ENCODE measurements at places on chromosomes 6 and 20.

GRCh38 chr6:90893400-90893799 lies 306.5 kb upstream of the MAP3K7 start:
- no peak for DNase-seq

- DNase-seq, result no peak
These were observed 9.8 kb upstream of the GRM4 start for GRCh38 chr6:34155471-34156300.

GRCh38 chr20:33465481-33466302 lies 22.1 kb upstream of the SNTA1 start:
- no peak for DNase-seq

DNA sequence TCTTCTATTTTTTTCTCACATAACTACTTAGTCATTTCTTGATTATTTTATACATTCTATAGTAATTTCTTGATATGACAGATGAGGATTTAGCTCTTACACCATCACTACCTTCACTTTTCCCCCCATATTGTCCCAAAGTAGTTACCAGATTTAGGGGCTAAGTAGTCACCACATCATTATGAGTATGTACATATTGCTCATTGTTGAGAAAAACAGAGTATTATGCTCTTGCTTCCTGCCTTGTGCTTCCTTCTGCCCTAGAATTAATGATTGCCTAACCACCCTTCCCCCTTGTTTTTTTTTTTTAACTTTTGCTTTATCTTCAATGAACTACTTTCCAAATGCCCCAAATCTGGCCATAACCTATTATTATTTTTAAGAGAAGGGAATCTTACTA lies 6.8 kb upstream of the HLA-B start:
- DNase-seq, result no peak

DNA sequence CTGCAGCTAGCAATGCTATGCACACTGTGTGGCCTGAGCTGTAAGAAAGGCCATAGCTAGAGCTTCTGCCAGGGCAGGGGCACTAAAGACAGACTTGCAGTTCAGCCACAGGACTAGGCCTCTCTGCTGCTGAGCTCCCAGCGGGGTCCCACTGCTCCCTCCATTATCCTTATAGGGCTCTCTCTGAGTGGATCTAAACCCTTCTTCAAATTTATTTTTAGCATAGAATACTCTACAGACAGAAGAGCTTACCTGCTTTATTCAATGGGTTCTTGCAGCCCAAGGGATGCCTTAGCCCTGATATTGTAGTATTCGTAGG lies 100.9 kb upstream of the MLN start:
- DNase-seq, result no peak

DNA sequence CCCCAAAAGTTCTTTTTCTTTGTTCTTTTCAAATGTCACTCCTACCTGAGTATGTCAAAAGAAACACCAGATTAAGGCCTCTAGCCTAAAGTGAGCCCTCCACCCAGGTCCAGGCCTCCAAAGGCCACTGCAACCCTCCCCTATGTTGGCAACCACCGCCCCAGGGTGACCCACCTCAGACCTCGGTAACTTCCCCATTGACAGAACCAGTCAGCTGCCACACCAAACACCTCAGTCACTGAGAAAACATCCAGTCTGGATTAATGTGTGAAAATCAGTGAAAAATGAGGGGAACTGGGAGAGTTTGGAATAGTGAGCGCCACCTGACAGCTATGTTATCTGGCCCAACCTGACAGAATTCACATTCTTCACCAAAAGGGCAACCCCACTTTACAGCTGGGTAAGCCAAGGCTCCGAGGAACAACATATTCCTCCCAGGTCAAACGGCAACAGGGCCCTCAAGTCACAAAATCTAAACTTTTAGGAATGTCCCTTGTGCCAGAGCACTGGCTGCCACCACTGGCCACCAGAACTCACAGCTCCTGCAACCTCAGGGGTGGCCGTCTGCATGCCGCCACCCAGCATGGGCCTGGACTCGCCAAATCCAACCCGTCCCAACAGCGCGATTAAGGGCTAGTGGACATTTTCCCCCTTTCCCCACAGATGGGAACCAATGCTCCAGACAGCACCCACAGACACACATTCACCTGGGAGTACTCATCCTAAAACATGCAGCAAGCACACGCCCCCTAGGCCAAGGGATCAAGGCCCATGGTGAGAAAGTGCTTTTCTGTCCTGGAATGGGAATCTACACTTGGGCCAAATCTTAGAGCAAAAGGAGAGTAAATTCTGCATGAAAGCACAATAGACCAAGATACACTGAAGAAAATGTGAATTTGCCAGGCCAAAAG lies 4.8 kb downstream of the TAF4 start:
- no peak for DNase-seq

- no peak for DNase-seq
These were observed 21.9 kb downstream of the ATXN1 start for GRCh38 chr6:16739329-16739801.

DNA sequence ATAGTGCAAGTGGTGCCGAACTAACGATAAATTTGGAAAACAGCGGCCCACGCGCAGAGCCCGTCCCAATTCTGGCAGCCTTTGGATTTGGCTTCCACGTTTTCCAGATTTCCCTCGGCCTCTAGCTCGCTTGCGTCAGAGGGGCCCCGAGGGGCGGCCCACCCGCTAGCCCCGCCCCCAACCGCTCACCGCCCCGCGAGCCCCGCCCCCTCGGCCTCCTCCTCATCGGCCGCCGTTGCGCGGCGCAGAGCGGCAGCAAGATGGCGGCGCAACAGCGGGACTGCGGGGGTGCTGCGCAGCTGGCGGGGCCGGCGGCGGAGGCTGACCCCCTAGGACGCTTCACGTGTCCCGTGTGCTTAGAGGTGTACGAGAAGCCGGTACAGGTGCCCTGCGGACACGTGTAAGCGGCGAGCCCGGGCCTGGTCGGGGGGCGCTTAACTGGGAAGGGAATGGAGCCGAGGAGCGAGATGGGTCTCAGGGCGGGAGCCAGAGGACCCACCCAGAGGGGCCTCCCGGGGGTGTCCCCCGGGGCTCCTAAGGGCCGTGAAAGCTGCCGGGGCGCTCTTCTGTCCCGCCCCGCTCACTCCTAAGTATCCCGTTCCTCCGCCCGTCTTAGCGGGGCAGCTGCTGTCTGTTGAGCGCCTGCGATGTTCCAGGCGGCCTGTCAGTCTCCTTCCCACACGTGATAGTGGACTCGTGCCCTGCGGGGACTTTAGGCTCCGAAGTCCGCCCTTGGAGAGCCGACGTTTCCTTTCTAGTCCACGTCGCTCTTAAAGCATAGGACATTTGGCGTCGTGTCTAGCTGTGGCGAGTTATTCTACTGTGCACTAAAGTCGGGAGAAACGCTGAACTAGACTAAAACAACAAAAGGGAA lies at the start of gene RNF114:
TSS of gene RNF114 (plus strand) at position 245 of the 874 bp plus-strand sequence. CDS start at position 261, 16 bp downstream.
- peak; percentile 87 for DNase-seq

GRCh38 chr20:16476032-16476431 lies 97.2 kb downstream of the KIF16B start:
- no peak for DNase-seq

DNA sequence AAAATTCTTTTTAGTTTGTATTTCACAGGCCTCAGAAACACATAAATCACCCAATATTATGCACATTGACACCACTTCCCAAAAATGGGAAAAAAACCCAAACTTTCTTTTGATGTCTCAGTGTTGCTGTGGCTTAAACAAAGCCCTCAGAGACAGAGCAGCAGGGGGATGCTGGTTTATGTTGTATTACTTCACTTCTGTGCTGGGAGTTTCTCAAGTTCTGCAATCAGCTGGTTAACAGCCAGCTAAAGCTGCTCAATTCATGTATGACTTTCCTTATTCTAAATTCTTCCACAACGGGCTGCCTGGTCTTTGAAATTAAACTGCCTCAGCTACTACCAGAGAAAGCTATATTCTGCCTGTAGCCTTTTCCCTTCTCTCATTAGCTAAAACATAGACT lies 5.6 kb downstream of the FILIP1 start:
- no peak for DNase-seq

- no peak for DNase-seq
These were observed 29.3 kb upstream of the TXNDC5 start for GRCh38 chr6:7939864-7940228.

DNA sequence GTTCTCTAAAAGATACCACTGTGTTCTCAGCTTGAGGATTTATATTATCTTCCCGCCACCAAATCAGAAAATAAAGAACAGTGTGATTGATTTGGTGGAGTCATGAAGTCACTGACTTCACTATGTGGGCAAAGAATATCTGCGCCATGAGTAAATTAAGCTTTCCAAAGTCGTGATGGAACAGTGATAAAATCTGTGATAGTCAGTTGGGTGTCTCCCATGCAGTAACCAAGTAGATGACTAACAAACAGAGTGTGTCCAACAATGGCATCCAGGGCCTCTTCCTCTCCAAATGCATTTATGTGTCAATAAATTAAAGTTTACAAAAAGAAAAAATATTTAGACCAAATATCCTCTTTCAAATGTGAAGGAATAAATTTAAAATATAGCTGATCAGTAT lies 87.0 kb upstream of the DST start:
- DNase-seq, result no peak

- no peak for DNase-seq
These were observed 2.9 kb downstream of the LAMA5 start for GRCh38 chr20:62363920-62364851.

GRCh38 chr6:140043357-140043756 lies 668.9 kb upstream of the CITED2 start:
- no peak for DNase-seq

- no peak for DNase-seq
These were observed 5.8 kb downstream of the SGK1 start for GRCh38 chr6:134312038-134312660.

- no peak for DNase-seq
These were observed 176.0 kb downstream of the MRPL14 start for GRCh38 chr6:43951063-43951755.

DNA sequence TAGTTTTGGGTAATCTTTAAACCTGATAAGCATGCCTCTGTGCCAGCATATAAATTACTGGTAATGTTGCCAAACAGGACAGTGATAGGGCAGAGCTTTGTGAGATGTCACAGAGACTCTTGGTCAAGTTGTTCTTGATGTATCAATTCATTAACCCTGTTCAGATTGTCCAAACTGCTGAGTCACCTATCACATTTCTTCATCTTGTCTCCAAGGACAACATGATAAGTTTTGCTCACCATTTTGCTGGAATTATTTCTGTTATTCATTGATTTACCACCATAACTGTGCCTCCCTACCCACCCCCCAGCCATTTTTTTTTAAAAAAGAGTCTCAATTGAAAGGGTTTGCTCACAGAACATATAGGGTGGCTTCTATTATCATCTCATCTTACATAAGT lies 19.5 kb upstream of the GMNN start:
- DNase-seq, result no peak

DNA sequence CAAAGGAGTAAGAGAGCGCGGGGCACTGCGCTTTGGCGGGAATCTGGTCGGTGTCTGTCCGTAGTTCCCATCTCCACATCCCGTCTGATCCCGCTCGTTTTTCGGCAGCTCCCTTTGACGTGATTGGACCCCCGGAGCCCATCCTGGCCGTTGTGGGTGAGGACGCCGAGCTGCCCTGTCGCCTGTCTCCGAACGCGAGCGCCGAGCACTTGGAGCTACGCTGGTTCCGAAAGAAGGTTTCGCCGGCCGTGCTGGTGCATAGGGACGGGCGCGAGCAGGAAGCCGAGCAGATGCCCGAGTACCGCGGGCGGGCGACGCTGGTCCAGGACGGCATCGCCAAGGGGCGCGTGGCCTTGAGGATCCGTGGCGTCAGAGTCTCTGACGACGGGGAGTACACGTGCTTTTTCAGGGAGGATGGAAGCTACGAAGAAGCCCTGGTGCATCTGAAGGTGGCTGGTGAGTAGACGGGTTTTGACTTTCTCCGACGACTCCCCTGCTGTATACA lies 1.4 kb downstream of the BTN1A1 start:
- peak; percentile 1 for DNase-seq

GRCh38 chr6:3314176-3314575 lies 55.4 kb downstream of the PSMG4 start:
- no peak for DNase-seq

GRCh38 chr6:30444451-30444742 lies 44.9 kb upstream of the HLA-E start:
- no peak for DNase-seq

GRCh38 chr20:34389206-34389953 lies 26.3 kb downstream of the ITCH start:
- no peak for DNase-seq

DNA sequence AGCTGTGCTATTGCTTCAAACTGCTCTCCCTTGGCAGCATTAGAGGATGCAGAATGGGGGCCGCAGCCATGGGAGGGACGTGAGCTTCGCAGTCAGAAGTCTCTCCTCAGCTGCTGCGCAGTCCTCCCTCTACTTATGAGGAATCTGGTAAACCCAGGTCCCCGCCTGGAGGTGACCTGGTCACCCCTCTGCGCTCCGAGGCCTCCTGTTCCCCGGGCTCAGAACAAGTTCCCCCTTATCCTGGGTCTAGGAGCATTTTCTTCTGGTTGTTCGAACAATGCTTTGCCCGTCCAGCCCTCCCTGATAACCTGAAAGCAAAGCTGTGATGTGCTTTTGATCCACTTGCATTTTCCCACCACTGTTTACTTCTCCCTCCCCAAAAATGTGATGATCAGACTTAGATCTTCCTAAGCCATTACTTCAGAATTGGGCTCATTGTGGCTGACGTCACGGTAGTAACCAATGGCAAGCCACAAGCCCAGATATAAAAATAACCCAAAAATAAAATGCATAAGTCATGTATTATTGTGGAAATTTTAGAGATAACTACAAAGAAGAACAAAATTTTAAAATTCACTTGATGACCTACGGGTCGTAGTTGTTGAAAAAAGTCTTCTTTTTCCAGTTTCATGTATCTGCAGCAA lies 80.7 kb downstream of the SERAC1 start:
- no peak for DNase-seq

All from effector memory CD4-positive, alpha-beta T cell (primary cell).